ENCODE measurements at places on chromosomes 1 and 21. TPM values are rescaled to one million over a fixed set of nuclear protein-coding genes. Genes with fewer than 3 reads are reported as not detected.

GRCh38 chr21:15112858-15113257 is 48.1 kb upstream of the NRIP1 start:
- peak; percentile 12 for DNase-seq
- no peak overlapping the region for H3K27ac ChIP-seq
- H3K27me3 ChIP-seq, result no peaks in the 10 kb centered on the region
- H3K4me1 ChIP-seq, result no peaks in the 10 kb centered on the region
- H3K36me3 ChIP-seq, result no peaks in the 10 kb centered on the region
- no peak overlapping the region for H3K4me3 ChIP-seq

DNA sequence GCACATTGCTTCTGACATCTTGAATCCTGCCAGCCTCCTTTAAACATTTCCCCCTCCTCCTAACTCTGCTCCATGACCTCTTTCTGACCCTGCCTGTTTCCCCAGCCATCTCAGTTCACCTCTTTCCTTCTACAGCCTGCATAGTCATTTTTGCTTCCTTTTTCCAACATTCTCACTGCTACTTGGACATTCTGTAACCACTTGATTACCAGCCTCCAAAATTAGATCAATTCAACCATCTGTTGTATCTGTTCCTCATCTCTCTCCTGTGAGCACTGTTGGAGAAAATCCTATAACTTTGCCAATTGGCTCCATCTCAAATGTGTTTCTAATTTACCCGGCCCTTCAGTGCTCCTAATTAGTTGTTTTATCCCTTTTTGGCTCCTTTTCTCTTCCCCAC is 27.5 kb upstream of the GPR88 start:
- H3K4me1 ChIP-seq, result peaks cover 6% of the 10 kb centered on the region
- no peak for DNase-seq
- H3K36me3 ChIP-seq, result no peaks in the 10 kb centered on the region
- H3K27ac ChIP-seq, result no peak overlapping the region
- H3K27me3 ChIP-seq, result no peaks in the 10 kb centered on the region

DNA sequence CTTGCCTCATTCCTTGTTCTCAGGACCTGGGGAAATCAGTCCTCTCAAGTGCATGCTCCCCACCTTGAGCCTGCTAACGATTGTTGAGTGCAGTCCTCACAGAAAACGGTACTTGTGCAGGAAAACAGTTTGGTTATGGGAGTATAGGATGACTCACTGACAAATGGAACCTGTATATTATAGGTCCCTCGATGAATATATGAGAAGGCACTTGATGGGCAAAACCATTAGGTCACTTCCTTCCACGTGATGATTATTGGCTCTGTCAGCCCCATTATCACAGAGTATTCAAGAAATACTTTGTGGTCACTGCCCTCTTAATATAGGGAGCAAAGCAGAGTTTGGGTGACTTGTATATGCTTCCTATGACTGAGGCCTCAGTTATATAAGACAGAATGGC is 6.2 kb downstream of the CCDC17 start:
- H3K27ac ChIP-seq, result 0 out of 2 replicates have a peak overlapping the region, but pooled peaks have one; percentile 1
- peaks cover 53% of the 10 kb centered on the region for H3K36me3 ChIP-seq
- no peaks in the 10 kb centered on the region for H3K27me3 ChIP-seq

DNA sequence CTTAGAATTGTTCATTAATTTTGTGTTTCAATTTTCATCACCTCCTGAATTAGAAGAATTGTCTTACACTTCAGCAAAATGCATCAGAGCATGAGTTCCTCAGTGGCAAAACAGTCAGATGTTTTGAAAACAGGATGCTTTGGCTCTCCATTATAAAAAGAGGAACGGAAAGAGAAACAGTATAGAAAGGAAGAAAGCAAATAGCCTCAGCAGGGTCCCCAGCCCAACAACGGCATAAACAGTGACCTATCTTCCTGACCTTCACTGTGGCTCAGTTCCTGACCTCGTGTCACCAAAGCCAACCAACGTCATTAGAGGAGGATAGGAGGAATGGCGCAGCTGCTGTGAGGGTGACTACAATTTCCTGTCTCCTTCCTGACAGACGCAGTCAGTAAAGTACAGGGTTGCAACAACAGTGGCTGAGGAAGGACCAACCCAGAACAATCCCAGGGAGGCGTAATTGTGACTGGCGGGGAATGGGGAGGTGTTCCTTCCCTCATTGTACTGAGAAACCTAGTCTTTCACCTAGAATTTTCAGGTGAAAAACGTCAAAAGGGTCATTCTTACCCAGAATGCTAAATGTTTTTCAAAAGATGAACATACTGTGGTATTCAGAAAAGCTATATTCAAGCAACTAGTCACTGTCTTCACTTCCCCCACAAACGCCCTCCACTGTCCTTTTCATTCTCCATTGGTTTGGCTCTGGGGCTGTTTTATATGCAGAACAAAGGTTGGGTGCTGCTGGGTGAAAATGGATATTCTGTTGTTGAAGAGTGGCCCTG is 197.9 kb upstream of the SGIP1 start:
- no peak for DNase-seq
- H3K4me3 ChIP-seq, result no peak overlapping the region
- H3K4me1 ChIP-seq, result peaks cover 22% of the 10 kb centered on the region
- no peaks in the 10 kb centered on the region for H3K36me3 ChIP-seq
- no peaks in the 10 kb centered on the region for H3K27me3 ChIP-seq
- H3K27ac ChIP-seq, result no peak overlapping the region

GRCh38 chr1:234620272-234621126 is 10.5 kb upstream of the IRF2BP2 start:
- H3K36me3 ChIP-seq, result no peaks in the 10 kb centered on the region
- no peak overlapping the region for H3K4me3 ChIP-seq
- H3K27me3 ChIP-seq, result no peaks in the 10 kb centered on the region
- H3K27ac ChIP-seq, result no peak overlapping the region

GRCh38 chr1:8003438-8004112 is 22.5 kb downstream of the ERRFI1 start:
- no peaks in the 10 kb centered on the region for H3K36me3 ChIP-seq
- peak; percentile 55 for DNase-seq
- no peaks in the 10 kb centered on the region for H3K27me3 ChIP-seq
- 0 out of 2 replicates have a peak overlapping the region, but pooled peaks have one; percentile 4 for H3K27ac ChIP-seq
- H3K4me3 ChIP-seq, result no peak overlapping the region

- no peak for DNase-seq
- peaks cover 25% of the 10 kb centered on the region for H3K4me1 ChIP-seq
- H3K27ac ChIP-seq, result no peak overlapping the region
- no peaks in the 10 kb centered on the region for H3K27me3 ChIP-seq
- no peak overlapping the region for H3K4me3 ChIP-seq
Measured at GRCh38 chr1:29653034-29653810, 416.9 kb downstream of the PTPRU start.

GRCh38 chr1:6788946-6789345 is 3.7 kb downstream of the CAMTA1 start:
- no peak for DNase-seq
- H3K4me3 ChIP-seq, result no peak overlapping the region
- no peak overlapping the region for H3K27ac ChIP-seq
- no peaks in the 10 kb centered on the region for H3K27me3 ChIP-seq
- 0 out of 2 replicates have a peak, but pooled peaks cover 4% of the 10 kb centered on the region for H3K36me3 ChIP-seq

GRCh38 chr1:174988539-174988938 is 11.2 kb upstream of the CACYBP start:
- DNase-seq, result no peak
- H3K4me1 ChIP-seq, result peaks cover 7% of the 10 kb centered on the region
- no peak overlapping the region for H3K27ac ChIP-seq
- H3K36me3 ChIP-seq, result no peaks in the 10 kb centered on the region
- H3K4me3 ChIP-seq, result no peak overlapping the region

- H3K27ac ChIP-seq, result peak overlapping the region; percentile 93
- peak overlapping the region; percentile 19 for H3K4me3 ChIP-seq
- H3K36me3 ChIP-seq, result no peaks in the 10 kb centered on the region
- peaks cover 47% of the 10 kb centered on the region for H3K4me1 ChIP-seq
Measured at GRCh38 chr1:68198752-68199151, 33.6 kb downstream of the WLS start.

- no peak for DNase-seq
- peaks cover 80% of the 10 kb centered on the region for H3K27me3 ChIP-seq
- no peak overlapping the region for H3K27ac ChIP-seq
- H3K36me3 ChIP-seq, result no peaks in the 10 kb centered on the region
Measured at GRCh38 chr1:90831910-90832309, 114.8 kb upstream of the BARHL2 start.

- peaks cover 25% of the 10 kb centered on the region for H3K36me3 ChIP-seq
- DNase-seq, result no peak
- no peaks in the 10 kb centered on the region for H3K4me1 ChIP-seq
- no peak overlapping the region for H3K27ac ChIP-seq
- no peak overlapping the region for H3K4me3 ChIP-seq
Measured at GRCh38 chr1:151668090-151668489, 48.5 kb downstream of the CELF3 start.

DNA sequence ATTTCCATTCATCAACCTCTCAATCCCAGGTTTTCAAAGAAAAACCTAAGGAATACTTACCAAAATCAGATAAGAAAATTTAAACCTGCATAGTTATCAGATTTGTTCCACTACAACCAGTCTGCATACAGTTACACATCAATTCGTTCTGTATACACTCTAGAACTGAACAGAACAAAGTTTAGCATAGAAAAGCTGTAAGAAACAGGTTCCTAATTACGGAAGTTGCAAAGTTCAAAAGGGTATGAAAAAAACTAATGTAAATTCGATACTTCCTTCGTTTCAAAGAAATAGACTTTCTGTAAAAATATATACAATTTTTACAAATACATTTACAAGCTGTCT is 3.1 kb downstream of the MCL1 start:
- H3K4me1 ChIP-seq, result peaks cover 31% of the 10 kb centered on the region
- peak overlapping the region; percentile 93 for H3K4me3 ChIP-seq
- DNase-seq, result no peak
- H3K27ac ChIP-seq, result peak overlapping the region; percentile 89

DNA sequence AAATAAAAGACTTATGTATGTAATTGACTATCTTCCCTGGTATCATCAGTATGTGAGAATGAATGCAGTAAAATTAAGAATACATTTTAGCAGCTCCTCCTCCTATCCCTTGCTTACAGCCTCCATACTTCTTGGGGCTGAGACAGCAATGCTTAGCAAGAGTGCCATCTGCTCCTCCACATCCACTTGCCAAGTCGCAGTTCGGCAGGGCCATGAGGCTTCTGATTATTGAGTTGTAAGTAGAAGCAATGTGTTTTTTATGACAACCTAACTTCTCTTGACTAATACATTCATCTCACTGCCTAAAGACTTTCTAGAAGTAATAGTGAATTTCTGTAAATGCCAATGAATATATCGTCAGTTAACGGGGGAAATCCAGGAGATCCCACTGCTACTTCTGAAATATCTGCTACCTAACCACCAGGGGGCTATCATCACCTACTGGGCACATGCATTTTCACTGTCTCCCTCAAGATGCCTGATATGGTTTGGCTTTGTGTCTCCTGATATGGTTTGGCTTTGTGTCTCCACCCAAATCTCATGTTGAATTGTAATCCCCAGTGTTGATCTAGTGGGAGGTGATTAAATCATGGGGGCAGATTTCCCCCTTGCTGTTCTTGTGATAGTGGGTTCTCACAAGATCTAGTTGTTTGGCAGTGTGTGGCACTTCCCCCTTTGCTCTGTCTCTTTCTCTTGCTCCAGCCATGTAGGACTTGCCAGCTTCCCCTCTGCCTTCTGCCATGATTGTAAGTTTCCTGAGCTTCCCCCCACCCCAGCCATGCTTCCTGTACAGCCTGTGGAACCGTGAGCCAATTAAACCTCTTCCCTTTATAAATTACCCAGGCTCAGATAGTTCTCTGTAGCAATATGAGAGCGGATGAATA is 59.6 kb downstream of the EXTL2 start:
- no peaks in the 10 kb centered on the region for H3K36me3 ChIP-seq
- H3K4me3 ChIP-seq, result no peak overlapping the region
- no peak overlapping the region for H3K27ac ChIP-seq

- peak; percentile 97 for DNase-seq
- H3K36me3 ChIP-seq, result peaks cover 6% of the 10 kb centered on the region
Measured at GRCh38 chr1:241627453-241628259, 12.5 kb downstream of the CHML start.

- H3K27me3 ChIP-seq, result no peaks in the 10 kb centered on the region
- peak; percentile 79 for DNase-seq
- peak overlapping the region; percentile 91 for H3K27ac ChIP-seq
Measured at GRCh38 chr1:35554266-35555211, 2.7 kb downstream of the KIAA0319L start.

DNA sequence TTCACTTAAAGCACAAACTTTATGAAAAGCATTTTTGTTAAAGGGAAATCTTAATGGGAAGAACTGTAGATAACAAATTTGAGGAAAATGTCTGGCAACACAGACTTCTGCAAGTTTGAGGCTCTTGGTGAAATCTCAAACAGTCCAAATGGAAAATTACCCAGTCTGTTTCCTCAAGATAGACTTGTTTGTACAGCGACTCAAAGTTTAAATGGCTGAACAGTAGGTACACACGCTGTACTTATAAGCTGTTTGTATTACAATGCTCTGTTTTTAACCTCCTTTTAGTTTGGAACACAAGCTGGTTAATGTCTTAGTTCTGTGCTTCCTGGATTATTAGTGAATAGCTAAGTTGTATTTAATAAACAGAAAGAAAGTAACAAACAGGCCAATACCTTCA is 217.1 kb downstream of the NFIA start:
- H3K27me3 ChIP-seq, result no peaks in the 10 kb centered on the region
- DNase-seq, result peak; percentile 52
- H3K27ac ChIP-seq, result peak overlapping the region; percentile 46
- H3K36me3 ChIP-seq, result no peaks in the 10 kb centered on the region

- DNase-seq, result no peak
- H3K4me1 ChIP-seq, result no peaks in the 10 kb centered on the region
- H3K36me3 ChIP-seq, result no peaks in the 10 kb centered on the region
- H3K27me3 ChIP-seq, result no peaks in the 10 kb centered on the region
- H3K27ac ChIP-seq, result no peak overlapping the region
Measured at GRCh38 chr1:61670445-61670844, 54.5 kb downstream of the TM2D1 start.

DNA sequence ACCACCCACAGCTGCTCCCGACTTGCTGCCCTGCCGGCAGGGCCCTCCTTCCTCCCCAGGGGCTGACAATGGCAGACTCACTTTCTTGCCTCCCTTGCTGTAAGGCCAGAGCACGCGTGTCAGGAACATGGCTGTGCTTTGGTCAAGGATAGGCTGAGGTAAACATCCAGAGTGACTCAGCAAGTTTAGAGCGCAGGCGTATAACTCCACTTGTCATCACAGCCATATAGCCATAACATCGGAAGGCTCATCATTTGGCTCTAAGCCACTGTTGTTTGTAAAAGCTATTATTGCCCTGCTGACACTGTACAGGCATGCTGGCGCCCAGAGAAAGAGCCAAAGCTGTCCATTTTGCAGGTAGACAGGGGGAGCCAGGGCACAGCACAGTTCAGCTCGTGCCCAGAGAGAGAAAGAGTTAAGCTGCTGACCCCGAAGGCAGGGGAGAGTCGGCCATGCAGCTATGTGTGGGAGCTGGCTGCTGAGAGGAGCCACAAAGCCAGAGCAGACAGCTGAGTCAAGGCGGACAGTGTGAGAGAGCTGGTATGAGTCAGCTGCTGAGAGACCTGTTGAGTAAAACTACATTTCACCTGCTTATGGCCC is 60.6 kb downstream of the GNG4 start:
- H3K4me3 ChIP-seq, result no peak overlapping the region
- no peaks in the 10 kb centered on the region for H3K27me3 ChIP-seq

RAB13 gene
- total RNA-seq, result 41.2 TPM

OR2L8 gene
- not detected for total RNA-seq

PTPN14 gene
- 12.6 TPM for total RNA-seq

TMEM125 gene
- total RNA-seq, result 8.6 TPM

SYCP1 gene
- not detected for total RNA-seq

ST6GALNAC5 gene
- 1.2 TPM for total RNA-seq

HPCA gene
- not detected for total RNA-seq

UBXN10 gene
- total RNA-seq, result not detected

CASQ2 gene
- 0.17 TPM for total RNA-seq

METTL25B gene
- 10.4 TPM for total RNA-seq

PIAS3 gene
- 25.2 TPM for total RNA-seq

EFNA3 gene
- 23.5 TPM for total RNA-seq
